Activated naive CD4-positive, alpha-beta T cell treated with anti-CD3 and anti-CD28 coated beads, Interleukin-2, amount 10 ng/mL, durations not matched to agents 7 days and 5 days (primary cell): ENCODE measurements at places on chromosomes 2 and 18.
A peak's percentile ranks its signal among the peaks of the same experiment; 100 is the strongest.

DNA sequence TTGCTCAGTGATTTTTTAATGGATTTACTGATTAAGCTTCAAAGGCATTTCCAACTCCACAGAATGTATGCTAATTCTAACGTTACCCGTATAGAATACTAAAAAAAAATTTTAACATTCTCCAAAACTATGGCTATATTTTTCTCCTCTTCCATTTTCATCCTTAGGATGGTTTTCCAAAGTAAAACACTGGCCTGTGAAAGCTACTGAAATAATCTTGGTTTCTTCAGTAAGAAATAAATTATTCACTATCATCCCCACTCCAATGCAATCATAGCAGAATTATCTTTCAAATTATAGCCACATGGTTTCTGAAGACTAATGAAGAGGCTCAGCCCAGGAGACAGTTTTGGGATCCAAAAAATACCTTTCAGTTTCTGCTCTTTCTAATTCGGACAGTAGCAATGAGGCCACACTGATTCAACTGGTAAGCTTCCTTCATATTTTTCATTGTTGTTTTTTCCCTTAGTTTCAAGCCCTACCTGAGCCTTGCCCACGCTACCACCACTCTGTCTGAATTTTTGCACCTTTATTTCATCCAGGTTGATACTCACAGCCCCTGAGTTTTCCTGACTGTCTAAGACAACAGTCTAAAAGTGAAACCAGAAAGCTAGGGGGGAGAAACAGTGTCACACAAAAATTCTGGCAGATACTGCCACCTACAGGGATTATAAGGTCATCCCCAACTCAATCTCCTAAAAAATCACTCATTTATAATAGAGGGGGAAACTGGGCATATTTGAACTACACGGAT lies 887.9 kb downstream of the NRXN1 start:
- DNase-seq = peak; percentile 20

DNA sequence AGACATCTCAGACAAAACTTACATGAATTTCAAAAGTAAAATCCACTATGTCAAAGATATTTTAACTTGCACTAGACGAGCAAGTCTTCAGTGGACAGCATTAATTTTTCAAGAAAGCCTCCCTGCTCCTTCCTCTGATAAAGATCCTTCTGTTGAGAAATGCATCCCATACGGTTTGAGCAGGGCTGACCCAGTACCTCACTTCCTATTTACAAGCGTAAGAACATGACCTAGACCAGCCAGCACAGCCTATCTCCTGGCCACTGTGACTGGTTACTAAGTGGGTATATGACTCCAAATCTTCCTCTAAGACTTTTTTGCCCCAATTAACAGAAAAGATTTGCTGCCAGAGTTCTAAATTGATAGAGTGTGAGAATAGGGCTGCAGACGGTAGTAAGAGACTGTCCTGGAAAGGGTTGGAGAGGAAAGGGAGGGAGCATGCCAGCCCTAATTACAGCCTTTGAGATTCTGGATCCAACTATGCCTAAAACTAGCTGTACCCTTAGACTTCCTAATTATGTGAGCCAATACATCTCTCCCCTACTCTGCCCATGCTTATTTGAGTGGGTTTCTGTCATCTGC lies 108.4 kb downstream of the PRELID3A start:
- no peak for DNase-seq

- no peak for DNase-seq
Observed at GRCh38 chr18:46419391-46420141, 237.5 kb downstream of the LOXHD1 start.

DNA sequence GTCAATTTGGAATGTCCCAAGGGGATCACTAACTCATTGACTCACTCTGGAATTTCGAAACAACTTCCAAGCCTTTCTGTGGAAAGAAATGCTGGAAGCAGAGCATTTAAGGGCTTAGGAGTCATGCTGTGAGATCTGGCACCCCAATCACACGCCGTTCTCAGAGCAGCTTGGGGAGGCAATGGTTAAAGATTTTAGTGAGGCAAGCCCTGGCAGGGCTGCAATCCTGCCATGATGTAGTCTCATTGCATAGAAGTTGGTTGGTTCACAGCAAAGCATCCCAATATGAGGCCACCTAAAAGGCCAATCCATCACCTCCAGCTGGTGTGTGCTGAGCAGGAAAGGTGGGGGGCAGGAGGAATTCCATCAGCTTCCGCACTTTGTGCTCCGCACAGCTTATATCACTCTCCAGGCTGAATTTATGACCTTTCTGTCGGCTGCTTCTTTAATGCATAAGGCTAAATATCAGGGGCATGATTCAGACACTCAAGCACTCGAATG lies 1043.9 kb upstream of the POU3F3 start:
- DNase-seq = no peak

GRCh38 chr18:71625556-71626090 lies 918.5 kb downstream of the CBLN2 start:
- no peak for DNase-seq

- no peak for DNase-seq
Observed at GRCh38 chr2:64700133-64700809, 46.6 kb upstream of the SERTAD2 start.

GRCh38 chr18:32714571-32715148 lies 58.2 kb downstream of the KLHL14 start:
- peak; percentile 32 for DNase-seq

DNA sequence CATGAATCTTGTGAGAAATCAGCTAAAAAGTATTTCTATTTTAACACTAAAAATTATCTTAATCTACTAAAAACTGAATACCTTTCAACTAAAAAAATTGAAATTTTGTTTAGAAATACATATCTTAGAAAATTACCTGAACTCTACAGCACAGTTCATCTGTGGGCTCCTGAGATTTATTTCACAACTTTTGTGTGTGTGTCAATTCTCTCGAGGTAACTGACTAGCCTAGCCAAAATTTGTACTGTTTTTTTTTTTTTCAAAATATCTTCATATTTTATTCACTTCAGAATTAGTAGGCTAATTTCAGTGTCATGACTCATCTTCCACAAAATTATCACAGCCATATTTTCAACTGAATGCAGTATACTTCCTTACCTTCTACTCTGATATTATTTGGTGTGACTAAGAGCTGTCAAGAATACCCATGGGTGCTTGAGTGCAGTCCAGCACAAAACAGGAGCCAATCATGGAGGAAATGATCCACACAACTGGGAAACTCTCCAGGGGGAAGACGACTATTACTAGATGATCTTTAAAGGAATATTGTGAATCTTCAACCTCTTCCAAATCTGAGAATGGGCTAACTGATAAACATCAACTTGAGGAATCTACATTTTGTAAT lies 174.6 kb downstream of the ZNF385B start:
- no peak for DNase-seq

GRCh38 chr18:67142604-67143003 lies 373.9 kb downstream of the DSEL start:
- DNase-seq = no peak

GRCh38 chr2:31216734-31217133 lies 581 bp downstream of the CAPN14 start:
- DNase-seq = no peak

- no peak for DNase-seq
Observed at GRCh38 chr2:203122317-203122986, 107.8 kb downstream of the NBEAL1 start.

GRCh38 chr2:9773903-9774239 lies 69.4 kb upstream of the TAF1B start:
- no peak for DNase-seq

- no peak for DNase-seq
Observed at GRCh38 chr2:133405252-133405651, 163.0 kb downstream of the NCKAP5 start.

GRCh38 chr2:171547720-171548119 lies 25.4 kb downstream of the CYBRD1 start:
- DNase-seq = no peak

GRCh38 chr18:74392323-74392722 lies 64.8 kb downstream of the DIPK1C start:
- no peak for DNase-seq

DNA sequence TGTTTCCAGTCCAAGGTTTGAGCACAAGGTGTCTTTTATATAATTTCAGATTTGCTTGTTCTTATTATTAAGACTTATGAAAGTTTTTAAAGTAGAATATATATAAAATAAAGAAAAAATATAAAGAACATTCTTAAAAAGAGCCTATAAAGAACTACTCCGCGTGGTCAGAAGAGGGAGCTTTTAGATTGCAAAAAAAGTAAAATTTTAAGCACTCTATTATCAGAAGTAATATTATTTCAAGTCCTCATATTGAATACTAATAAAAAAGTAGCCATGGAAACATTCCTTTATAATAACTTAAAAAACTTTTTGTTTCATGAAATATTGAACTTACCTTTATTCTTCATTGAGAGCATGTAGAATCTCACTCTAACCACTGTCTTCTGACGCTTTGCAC lies 51.4 kb downstream of the LINC00305 start:
- DNase-seq = no peak

DNA sequence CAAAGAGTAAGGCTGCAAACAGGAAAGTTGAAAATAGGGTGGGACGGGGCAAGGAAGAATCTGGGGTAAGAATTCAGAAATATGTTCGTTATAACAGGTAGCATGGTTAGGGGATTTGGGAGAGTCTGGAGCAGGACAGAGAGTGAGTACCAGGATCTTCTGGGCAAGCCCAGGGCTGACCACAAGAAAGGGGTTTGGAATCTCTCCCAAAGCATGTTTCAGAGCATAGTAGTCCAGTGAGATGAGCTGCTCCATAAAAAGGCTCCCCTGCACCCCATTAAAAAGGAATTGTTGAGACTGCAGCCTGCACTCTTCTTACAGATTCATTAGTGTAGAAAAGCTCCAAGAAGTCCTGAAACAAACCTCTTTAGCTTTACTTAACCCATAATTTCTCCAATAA lies 291.1 kb downstream of the MTX2 start:
- DNase-seq = no peak

DNA sequence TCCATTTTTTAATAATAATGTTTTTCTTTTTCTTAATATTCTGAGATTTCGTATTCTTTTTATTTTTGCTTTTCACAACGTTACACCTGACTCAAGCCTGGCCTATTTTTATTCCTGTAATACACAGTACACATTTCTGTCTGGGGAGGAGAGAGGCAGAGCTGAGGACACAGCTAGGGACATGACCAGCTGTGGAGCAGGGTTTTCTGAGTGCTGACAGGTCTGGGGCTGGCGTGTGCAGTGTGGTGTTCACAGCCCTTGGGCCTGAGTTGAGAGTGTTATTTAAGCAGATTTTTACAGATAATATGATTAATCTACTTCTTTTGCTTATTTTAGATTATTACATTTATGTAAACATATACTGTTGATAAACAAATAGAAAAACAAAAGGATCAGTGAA lies 55.9 kb downstream of the ZAP70 start:
- no peak for DNase-seq

- no peak for DNase-seq
Observed at GRCh38 chr18:55778788-55779690, 191.0 kb upstream of the TCF4 start.

GRCh38 chr2:80007777-80008503 lies 296.6 kb downstream of the LRRTM1 start:
- DNase-seq = no peak

- no peak for DNase-seq
Observed at GRCh38 chr18:51658436-51658835, 461.0 kb upstream of the MEX3C start.

DNA sequence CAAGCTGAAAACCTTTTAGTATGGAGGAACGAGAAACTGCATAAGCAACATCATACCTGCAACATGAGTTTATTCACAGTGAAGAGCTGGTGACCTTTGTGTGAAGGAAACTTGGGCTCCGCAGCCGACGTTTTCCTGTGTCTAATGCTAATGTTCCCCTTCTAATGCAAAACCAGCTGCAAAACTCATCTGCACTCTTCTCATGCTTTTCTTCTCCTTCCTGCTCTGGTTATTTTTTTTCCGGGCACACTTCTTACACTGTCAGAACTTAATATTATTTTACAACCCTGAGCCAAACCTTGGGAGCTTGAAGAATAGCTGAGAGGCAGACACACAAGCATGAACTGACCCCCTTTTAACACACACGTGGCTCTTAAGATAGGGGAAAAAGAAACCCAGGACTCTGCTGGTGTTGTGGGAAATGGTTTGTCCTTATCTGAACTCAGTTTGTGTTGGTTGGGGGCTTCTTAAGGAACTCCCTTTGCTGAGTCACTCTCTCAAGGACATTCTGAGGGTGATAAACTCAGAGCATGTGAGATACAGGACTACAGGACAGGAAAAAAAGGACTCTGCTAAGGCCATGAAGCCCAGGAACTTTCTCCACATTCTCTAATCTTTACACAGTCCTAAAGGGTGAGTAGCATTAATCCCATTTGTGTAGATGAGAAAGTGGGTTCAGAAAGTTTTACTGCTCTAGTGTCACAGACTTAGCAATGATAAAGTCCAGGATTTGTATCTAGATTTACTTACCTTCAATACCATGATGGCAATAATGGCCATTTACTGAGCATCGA lies 439.3 kb upstream of the TRIB2 start:
- no peak for DNase-seq

GRCh38 chr2:78839259-78839658 lies 186.2 kb upstream of the REG3G start:
- DNase-seq = no peak

DNA sequence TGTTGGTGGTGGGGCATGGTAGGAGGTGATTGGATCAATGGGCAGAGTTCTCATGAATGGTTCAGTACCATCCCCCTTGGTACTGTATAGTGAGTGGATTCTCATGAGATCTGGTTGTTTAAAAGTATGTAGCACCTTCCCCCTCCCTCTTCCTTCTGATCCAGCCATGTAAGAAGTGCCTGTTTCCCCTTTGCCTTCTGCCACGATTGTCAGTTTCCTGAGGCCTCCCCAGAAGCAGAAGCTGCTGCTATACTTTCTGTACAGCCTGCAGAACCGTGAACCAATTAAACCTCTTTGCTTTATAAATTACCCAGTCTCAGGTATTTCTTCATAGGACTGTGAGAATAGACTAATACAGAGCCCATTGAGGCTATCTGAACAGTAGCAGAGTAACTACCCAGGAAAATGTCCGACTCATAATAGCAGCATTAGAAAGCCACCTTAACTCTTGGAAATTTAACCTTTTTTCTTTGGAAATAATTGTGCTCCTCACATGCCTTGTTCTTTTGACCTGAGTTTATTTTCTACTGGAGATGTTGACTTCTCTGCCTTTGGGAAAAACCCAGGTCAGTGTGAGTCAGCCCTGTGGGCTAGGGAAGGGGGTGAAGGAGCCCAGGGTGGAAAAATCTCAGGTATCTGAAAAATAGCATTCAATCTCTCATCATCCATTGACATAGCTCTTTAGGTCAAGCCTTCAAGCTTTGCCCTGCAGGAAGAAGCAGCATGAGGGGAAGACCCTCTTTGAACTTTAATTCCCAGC lies 18.1 kb downstream of the CYP1B1 start:
- DNase-seq = no peak

GRCh38 chr2:40281021-40281940 lies 170.6 kb downstream of the SLC8A1 start:
- no peak for DNase-seq

DNA sequence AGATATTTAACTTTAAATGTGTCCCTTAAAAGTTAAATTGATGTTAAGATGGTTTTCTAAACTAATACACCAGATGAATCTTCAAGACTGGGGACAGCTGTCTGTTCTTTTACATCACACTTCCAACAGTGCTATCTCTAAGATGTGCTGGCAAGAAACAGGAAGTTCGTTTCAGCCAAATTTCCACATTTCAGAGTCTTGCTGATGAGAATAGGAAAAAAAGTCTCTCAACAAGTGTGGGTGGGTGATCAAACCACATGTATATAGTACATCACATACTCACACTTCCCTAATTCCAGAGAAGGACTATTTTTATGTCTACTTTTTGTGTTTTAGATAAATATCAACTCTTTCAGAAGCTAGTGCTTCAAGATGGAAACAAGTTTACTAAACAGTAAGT lies 1712.8 kb upstream of the TMEFF2 start:
- DNase-seq = no peak
